Vagina (tissue), 2 donors: ENCODE measurements at places on chromosomes 6 and 20. TPM values are rescaled to one million over a fixed set of nuclear protein-coding genes. Genes with fewer than 3 reads are reported as not detected.

- H3K36me3 ChIP-seq = no peaks in the 10 kb centered on the region
- H3K4me3 ChIP-seq = no peak overlapping the region
- H3K27me3 ChIP-seq = no peaks in the 10 kb centered on the region
- H3K27ac ChIP-seq = no peak overlapping the region
- no peaks in the 10 kb centered on the region for H3K4me1 ChIP-seq
- no peak for DNase-seq
These were observed 52.3 kb upstream of the TMEM170B start for GRCh38 chr6:11485271-11485670.

DNA sequence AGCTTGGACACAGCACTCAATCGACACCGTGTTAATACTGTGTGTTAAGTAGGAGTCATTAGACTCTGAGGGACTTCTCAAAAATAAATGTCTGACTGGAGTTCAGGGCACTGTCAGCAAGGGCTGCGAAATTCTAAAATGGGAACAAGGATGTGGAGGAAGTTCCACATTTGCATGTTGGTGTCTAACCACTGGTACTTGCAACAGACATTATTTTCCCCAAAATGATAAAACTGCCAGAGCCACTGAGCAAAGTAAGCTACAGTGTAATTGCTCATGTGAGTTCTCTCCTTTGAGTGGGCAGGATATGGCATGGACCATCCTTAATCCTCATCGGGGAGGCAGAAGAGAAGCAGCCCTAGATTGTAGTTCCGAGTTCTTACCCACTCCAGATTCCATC lies 215.9 kb downstream of the SLC24A3 start:
- H3K4me1 ChIP-seq = peaks cover 4% of the 10 kb centered on the region
- H3K27ac ChIP-seq = no peak overlapping the region
- H3K4me3 ChIP-seq = no peak overlapping the region
- no peaks in the 10 kb centered on the region for H3K36me3 ChIP-seq
- H3K27me3 ChIP-seq = no peaks in the 10 kb centered on the region

IP6K3 gene
- 1.5 TPM for total RNA-seq

PHACTR1 gene
- 0.49 TPM for total RNA-seq

DNA sequence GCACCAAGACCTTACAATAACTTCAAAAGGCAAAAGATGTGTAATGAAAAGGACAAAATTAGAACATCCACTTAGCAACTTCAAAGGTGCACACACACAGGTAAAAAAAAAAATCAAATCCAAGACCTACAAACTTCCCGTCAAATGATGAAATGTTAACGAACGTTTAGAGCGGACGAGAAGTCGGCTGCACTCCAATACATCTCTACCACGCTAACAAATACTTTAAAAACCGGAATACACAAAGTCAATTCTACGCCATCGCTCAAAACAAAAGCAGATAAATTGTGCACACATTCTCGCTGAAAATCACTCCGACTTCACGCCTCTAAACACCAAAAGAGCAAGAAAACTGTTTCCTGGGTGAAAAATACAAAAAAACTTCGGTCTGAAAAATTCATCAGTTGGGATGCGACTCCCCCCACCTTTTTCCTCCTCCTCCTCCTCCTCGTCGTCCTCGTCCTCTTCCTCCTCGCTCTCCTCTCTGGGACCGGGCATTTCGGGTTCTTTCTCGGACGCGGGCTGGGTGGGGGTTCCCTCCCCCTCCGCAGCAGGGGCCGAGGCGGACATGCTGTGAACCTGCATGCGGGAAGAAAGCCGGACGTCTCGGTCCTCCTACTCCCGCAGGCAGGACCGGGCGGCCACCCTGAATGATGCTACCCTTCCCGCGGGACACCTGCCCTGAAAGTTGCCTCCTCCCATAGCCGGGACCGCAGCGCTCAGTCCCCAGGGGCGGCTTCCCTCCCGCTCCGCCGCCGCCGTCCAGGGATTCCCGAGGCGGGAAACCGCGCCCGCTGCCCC lies 712 bp downstream of the DEK start:
- no peaks in the 10 kb centered on the region for H3K36me3 ChIP-seq
- H3K27ac ChIP-seq = peak overlapping the region; percentile 97
- no peaks in the 10 kb centered on the region for H3K27me3 ChIP-seq
- H3K4me1 ChIP-seq = peaks cover 43% of the 10 kb centered on the region

MYMX gene
- total RNA-seq = not detected

- H3K4me1 ChIP-seq = peaks cover 47% of the 10 kb centered on the region
- no peak overlapping the region for H3K4me3 ChIP-seq
- peak overlapping the region; percentile 37 for H3K27ac ChIP-seq
- no peaks in the 10 kb centered on the region for H3K36me3 ChIP-seq
- H3K27me3 ChIP-seq = no peaks in the 10 kb centered on the region
These were observed 34.7 kb downstream of the RIPOR2 start for GRCh38 chr6:24900917-24901697.

PLEKHG1 gene
- 38.5 TPM for total RNA-seq

GRCh38 chr6:74137911-74138310 lies 441.9 kb downstream of the CD109 start:
- H3K4me3 ChIP-seq = no peak overlapping the region
- H3K36me3 ChIP-seq = no peaks in the 10 kb centered on the region

GRCh38 chr6:167898673-167899311 lies 72.1 kb downstream of the AFDN start:
- peaks cover 4% of the 10 kb centered on the region for H3K36me3 ChIP-seq
- no peaks in the 10 kb centered on the region for H3K4me1 ChIP-seq
- DNase-seq = no peak
- no peaks in the 10 kb centered on the region for H3K27me3 ChIP-seq
